Stimulated activated CD4-positive, alpha-beta T cell treated with anti-CD3 and anti-CD28 coated beads, Interleukin-12 subunit alpha, Interleukin-12 subunit beta, amount 100 ng/mL, for 24 hours (primary cell): ENCODE measurements at places on chromosomes 5 and 9.

DNA sequence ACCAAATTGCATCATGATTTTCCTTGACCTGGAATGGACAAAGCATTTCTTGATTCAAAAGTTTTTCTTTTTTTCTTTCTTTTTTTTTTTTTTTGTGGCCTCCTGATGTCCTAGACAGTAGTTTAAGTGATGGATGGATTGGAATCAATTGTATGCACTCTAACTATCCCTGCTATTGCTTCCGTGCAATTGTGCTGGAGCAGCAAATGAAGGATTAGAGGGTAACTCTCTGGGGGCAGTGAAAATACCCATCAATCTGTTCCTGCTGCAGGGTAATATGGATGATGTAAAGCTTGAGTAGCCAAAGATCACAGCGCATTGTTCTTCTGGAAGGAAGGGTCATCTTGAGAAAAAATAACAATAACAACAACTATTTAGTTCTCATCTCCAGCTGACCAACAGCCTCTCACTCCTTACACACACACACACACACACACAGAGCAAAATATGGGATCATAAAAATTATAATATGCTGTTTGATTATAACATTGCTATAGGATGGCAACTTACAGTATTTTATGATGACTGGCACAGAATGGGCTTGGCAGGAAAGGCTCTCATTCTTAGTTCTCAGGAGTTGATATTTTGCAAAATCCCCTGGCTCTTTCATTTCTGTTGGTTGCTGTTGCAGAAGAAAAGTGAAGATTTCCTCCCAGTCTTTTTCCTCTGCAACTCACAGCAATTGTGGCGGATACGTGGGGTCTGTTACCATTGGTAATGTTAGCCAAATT, 160.9 kb upstream of the DMAC1 start:
- DNase-seq: no peak

GRCh38 chr5:3277590-3278196, 317.9 kb upstream of the IRX1 start:
- DNase-seq: no peak

DNA sequence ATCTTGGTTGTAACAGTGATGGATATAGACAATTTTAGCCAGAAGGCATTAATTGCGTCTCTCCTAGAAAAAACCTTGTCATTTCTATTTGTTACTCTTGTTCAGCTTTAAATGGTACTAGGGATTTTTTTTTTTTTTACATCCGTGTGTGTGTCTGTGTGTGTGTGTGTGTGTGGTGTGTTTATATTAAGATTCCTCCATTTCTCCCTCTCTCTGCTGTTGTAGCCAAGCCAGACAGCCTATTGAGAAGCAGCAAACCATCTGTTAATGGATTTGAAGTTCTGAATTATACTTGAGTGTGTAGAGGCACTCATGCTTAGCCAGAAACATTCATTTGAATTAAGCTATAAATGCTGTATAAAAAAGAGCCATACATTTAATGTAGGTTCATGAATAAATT, 72.3 kb downstream of the SLF1 start:
- no peak for DNase-seq

GRCh38 chr5:100828071-100828897, 74.8 kb downstream of the ST8SIA4 start:
- no peak for DNase-seq

GRCh38 chr5:124315741-124316415, 430.6 kb downstream of the ZNF608 start:
- no peak for DNase-seq

- DNase-seq: no peak
Observed at GRCh38 chr5:169914766-169915165, 65.5 kb downstream of the INSYN2B start.

- DNase-seq: no peak
Observed at GRCh38 chr5:176359658-176360057, 1.9 kb downstream of the KIAA1191 start.

DNA sequence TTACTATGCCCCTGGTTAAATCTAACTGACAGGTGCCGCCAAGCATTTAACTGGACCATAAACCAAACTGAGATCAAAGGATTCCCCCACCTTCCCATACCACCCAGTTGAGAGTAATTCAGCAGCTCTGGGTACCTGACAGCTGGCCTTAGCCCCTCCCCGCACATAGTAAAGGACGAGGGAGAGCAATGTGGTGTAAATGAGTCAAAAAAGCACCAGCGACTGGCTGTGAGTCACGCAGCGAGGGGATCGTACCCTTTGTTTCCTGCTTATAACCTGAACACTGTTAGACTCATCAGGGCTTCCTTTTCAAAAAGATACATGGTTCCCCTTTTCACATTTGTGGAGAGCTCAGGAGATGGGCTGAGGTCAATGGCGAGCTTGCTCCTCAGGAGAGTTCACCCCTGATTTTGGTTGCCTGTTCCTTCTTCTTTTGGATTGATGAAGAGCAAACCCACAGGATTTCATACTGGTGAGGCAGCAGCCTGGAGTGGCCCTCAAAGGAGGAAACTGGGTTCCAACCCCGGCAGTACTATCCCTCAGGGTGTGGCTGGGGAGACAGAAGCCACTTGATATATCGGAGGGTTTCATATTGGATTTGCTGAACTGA, 71.5 kb downstream of the ANKRD33B start:
- DNase-seq: peak; percentile 51

GRCh38 chr5:64612344-64612961, 77.8 kb upstream of the SHISAL2B start:
- DNase-seq: no peak

GRCh38 chr9:95373069-95373681, 55.7 kb upstream of the FANCC start:
- no peak for DNase-seq

DNA sequence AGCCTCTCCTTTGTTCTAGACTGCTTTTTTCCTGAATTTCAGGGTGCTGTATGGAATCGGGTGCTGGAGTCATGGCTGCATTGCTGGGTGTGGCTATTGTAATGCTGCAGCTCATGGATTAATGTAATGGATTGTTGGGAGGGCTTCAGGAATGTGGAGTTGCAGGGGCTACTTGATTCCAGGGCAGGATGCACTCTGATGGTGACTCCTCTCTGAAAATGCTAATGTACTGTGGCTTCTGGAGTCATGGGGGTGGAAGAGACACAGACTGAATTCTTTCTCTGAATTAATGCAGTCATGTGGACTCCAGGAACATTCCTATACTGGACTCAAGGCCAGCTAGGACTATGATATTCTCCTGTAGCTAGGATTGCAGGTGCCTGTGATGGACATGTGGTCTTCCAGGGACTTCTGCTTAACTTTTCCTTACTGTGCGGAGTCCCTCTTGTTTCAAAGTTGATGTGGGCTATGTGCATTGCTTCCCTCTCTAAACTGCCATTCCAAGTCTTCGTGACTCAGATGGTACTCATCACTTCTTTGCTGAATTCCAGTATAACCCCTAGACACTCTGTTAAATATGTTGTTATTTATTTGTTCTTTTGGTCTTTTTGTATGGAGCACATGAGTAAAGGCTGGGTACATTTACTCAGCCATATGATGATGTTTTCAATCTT, 396.2 kb downstream of the KCTD16 start:
- no peak for DNase-seq
